ENCODE measurements at places on chromosomes 2 and 18.

- no peak for DNase-seq
Observed at GRCh38 chr2:95317123-95317500, 20.0 kb downstream of the KCNIP3 start.

DNA sequence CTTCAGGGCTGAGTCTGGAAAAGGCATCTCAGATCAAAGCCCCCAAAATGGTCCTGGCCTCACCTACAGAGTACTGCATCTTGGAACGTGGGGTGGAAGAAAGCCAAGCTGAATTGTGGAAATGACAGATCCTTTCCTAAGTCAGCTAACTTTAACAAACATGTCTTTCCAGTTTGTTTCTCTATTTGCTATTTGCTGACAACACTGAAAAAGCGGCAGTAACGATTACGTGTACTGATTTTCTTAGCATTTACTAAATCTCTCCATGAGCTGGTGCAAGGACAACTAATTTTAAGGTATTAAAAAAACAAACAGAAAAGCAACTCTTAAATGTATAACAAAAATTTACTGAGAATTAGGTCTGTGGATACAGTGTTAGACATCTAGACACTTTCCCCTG lies 1.1 kb downstream of the HIBCH start:
- no peak for DNase-seq

DNA sequence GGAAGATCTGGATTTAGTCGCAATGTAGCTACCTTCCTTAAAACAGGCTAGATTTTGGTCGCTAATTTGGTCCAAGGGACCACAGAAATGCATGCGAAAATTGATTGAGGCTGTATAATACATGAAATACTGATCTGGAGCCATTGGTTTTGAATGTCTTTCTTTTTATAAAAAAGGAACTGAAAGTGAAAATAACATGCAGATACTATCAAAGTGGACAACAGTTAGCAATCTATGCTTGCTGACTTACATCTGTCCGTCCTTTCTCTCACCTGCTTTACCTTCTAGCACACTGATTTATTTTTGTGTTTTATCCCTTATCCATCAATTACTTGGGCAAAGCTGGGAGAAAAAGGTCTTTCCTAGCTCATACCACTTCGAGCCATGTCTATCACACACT lies 1459.8 kb upstream of the ACVR2A start:
- no peak for DNase-seq

DNA sequence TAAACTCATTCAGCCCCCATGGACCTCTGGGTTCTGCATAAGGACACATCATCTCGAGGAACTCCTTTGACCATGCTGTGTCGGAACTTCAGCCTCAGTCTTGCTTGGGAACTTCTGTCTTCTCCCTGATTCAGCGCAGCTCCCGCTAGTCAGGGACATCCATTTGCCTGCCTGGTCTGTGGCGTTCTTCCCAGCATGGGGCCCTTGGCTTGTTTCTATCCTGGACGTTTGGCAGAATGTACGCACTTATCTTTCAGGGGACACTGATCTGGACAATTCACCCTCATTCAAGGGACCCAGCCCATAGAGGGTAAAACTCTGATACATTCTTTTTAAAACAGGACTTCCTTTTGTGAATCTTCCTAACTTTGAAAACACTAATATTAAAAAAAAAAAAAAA lies 75.8 kb upstream of the WIPF1 start:
- DNase-seq: no peak

- no peak for DNase-seq
Observed at GRCh38 chr2:188766471-188766856, 207.7 kb upstream of the COL3A1 start.

- DNase-seq: no peak
Observed at GRCh38 chr2:218662827-218663226, 3.3 kb downstream of the BCS1L start.

DNA sequence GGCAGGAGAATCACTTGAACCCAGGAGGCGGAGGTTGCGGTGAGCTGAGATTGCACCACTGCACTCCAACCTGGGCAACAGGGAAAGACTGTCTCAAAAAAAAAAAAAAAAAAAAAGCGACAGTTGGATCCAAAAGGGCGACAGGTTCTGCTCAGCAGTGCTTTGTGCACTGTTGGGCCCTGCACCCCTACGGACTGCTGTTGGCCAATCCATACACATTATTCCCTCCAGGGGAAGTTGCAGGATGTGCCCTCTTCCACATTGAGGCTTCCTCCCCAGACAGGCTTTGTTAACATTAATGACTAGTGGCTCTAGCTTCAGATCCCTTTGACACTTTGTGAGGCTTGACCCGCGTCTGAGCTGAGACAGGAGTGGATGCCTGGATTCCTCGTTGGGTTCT lies 9.4 kb downstream of the NT5DC4 start:
- DNase-seq: no peak

GRCh38 chr2:64928813-64929212 lies 60.4 kb upstream of the SLC1A4 start:
- DNase-seq: no peak

DNA sequence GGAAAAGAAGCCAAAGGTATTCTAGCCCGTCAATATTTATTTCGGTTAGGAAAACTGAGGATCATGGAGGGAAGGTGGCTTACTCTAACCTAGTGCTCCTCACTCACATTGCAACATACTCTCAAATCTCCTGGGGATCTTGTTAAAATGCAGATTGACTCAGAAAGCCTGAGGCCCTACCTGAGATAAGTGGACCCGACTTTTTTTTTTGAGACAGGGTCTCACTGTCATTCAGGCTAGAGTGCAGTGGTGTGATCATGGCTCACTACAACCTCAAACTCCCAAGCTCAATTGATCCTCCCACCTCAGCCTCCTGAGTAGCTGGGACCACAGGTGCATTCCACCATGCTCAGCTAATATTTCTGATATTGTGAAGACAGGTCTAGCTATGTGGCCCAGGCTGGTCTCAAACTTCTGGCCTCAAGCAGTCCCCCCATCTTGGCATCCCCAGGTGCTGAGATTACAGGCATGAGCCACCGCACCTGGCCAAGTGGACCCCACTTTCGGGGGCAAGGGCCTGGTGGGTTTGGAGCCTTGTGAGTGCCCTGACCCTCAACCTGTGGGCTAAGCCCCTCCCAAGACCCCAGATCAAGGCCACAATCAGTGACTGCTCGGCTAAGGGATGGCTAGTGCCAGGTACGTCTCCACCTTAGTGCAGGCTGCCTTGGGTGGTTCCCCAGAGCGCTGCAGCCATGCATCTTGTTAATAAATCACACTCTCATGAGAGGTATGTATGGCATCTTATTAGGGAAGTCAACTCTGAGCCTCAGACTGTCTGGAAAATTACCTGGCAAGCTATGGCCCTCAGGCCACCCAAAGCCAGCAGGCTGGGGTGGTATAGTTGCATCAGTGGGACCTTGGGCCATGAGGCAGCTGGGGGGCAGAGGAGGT lies 1.1 kb upstream of the NEURL3 start:
- DNase-seq: no peak

GRCh38 chr2:30216157-30216556 lies 15.2 kb upstream of the LBH start:
- DNase-seq: peak; percentile 55

GRCh38 chr2:128405981-128406613 lies 87.4 kb upstream of the HS6ST1 start:
- DNase-seq: no peak

DNA sequence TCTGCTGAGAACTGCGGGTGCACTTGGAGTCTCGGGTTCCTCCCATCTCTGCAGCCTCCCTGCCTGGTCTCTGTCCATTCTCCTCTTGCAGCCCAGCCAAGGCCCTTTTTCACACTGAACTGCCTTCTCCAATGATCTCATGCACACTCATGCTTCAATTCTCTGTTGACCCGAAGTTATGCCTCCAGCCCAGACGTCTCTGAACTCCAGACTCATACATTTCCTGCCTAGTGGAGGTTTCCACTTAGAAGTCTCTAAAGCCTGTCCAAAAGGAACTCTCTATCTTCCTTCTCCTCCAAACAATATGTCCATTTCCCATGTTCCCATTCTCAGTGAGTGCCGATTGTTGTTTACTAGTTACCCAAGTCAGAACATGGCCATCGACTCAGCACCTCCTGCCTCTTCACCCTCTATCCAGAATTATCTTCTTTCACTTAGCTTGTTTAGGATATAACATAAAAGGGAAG lies 155.2 kb downstream of the IRS1 start:
- DNase-seq: no peak

Data from GM04503 (cell line).